H1 (cell line): ENCODE measurements at places on chromosomes 1 and 21.

- no peak overlapping the region for H3K27ac ChIP-seq
- H3K36me3 ChIP-seq = no peaks in the 10 kb centered on the region
- no peak for DNase-seq
- H3K4me3 ChIP-seq = no peak overlapping the region
- H3K27me3 ChIP-seq = no peaks in the 10 kb centered on the region
- H3K4me1 ChIP-seq = peaks cover 5% of the 10 kb centered on the region
Observed at GRCh38 chr1:84972377-84972987, 24.4 kb downstream of the MCOLN2 start.

DNA sequence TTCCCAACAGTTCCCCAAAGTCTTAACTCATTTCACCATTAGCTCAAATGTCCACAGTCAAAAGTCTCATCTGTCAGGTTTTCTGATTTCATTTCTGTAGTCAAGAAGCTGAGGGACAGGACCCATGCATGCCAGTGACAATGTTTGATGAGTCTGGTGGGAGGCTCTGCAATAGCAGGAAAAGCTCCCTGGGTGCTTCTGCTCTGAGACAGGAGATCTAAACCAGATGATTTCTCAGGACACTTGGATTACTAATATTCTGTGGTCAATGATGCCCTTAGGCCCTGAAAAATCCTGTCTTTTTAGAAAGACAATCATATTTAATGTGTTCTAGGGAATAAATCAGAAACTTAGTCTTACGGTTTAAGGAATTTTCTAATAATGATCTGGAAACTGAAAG lies 56.4 kb downstream of the PCBP3 start:
- H3K27ac ChIP-seq = no peak overlapping the region
- no peak overlapping the region for H3K4me3 ChIP-seq
- DNase-seq = no peak
- no peaks in the 10 kb centered on the region for H3K4me1 ChIP-seq
- no peaks in the 10 kb centered on the region for H3K27me3 ChIP-seq

- H3K4me1 ChIP-seq = no peaks in the 10 kb centered on the region
- H3K36me3 ChIP-seq = no peaks in the 10 kb centered on the region
- no peak for DNase-seq
- H3K27ac ChIP-seq = no peak overlapping the region
- H3K27me3 ChIP-seq = no peaks in the 10 kb centered on the region
- no peak overlapping the region for H3K4me3 ChIP-seq
Observed at GRCh38 chr1:91440847-91441246, 36.2 kb upstream of the HFM1 start.

DNA sequence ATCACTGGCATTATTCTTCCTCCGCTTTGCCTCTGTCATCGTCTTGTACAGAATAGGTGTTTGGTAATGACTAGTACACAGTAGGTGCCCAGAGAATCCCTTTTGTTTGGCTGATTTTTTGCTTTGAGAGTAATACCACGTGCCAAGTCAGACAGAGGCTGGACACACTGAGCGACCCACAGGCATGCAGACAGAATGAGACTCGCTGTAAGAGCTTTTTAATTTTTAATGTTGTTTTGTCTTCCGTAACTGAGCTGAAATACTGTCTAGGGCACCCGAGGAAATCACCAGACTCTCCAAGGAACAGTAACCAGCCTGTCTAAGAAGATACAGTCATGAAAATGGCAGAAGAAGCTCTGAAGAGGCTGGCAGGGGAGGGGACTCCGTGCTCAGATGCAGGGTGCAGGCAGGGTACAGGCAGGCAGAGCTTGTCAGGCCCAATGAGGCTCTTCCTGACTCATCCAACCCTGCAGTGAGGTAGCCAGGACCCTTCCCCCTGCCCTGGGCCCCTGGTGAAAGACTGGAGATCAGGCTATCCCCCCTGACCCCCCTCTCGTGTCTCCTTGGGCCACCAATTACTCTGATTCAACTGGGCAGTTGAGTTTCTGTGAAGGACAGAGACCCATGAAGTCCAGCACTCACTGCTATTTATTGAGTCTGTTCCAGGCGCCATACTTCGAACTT lies 60.1 kb upstream of the ECE1 start:
- no peaks in the 10 kb centered on the region for H3K36me3 ChIP-seq
- H3K4me3 ChIP-seq = no peak overlapping the region
- H3K27me3 ChIP-seq = peaks cover 3% of the 10 kb centered on the region; the same call in 1 of the 2 replicates
- no peak overlapping the region for H3K27ac ChIP-seq
- no peak for DNase-seq
- H3K4me1 ChIP-seq = peaks cover 4% of the 10 kb centered on the region

GRCh38 chr1:58996341-58997059 lies 212.7 kb upstream of the JUN start:
- no peak for DNase-seq
- H3K36me3 ChIP-seq = no peaks in the 10 kb centered on the region
- H3K4me1 ChIP-seq = no peaks in the 10 kb centered on the region
- no peaks in the 10 kb centered on the region for H3K27me3 ChIP-seq
- no peak overlapping the region for H3K27ac ChIP-seq
- no peak overlapping the region for H3K4me3 ChIP-seq

DNA sequence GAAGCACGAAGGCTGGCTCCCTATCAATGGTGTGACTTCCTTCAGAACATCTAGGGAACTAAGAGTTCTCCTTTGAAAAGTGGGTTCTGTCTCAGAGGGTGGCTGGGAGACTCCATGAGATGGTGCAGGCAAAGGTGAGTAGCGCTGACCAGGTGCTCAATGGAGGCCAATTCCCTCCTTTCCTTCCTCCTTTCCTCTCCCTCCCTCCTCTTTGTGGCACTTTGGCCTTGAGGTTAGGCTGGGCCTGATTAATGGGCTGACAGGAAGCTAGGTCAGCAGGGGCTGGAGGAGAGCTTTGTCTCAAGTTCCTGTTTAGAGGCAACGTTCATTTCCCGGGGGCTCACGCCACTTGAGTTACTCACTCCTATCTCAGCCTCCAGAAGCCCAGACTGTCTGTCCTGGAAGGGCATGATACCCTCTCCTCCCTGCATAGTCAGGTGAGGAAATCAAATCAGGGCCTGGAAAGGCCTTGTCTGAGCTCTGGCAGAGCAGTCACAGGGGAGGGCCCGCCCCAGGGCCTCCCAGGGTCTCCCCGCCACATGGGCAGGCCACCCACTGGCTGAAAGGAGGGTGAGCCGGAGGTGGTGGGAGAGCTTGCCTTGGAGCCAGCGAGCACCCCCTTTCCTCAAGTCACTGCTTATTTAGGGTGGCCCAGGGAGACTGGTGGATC lies 58.4 kb upstream of the SSBP3 start:
- H3K36me3 ChIP-seq = no peaks in the 10 kb centered on the region
- no peaks in the 10 kb centered on the region for H3K27me3 ChIP-seq

DNA sequence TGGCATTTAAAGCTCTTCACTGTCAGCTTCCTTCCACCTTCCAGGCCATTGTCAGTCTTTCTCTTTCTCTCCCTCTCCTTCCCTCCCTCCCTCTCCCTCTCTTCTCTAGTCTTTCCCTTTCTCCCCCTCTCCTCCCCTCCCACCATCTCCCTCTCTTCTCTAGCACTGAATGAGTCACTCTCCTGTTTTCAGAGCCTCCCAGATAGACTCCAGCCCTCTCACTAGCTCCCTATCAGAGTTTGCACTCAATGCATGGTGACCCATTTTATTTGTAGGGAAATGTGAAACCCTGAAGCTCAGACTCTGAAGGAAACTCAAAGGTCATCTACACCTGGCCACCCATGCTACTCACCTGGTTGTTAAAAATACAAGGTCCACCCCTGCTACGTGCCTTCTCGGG lies 4.4 kb upstream of the MATN1 start:
- no peak overlapping the region for H3K4me3 ChIP-seq
- no peak overlapping the region for H3K27ac ChIP-seq
- no peaks in the 10 kb centered on the region for H3K36me3 ChIP-seq
- no peak for DNase-seq

GRCh38 chr21:14452727-14453241 lies 69.8 kb upstream of the HSPA13 start:
- no peak for DNase-seq
- H3K36me3 ChIP-seq = no peaks in the 10 kb centered on the region
- H3K4me3 ChIP-seq = no peak overlapping the region
- no peaks in the 10 kb centered on the region for H3K4me1 ChIP-seq
- no peaks in the 10 kb centered on the region for H3K27me3 ChIP-seq
- H3K27ac ChIP-seq = no peak overlapping the region

DNA sequence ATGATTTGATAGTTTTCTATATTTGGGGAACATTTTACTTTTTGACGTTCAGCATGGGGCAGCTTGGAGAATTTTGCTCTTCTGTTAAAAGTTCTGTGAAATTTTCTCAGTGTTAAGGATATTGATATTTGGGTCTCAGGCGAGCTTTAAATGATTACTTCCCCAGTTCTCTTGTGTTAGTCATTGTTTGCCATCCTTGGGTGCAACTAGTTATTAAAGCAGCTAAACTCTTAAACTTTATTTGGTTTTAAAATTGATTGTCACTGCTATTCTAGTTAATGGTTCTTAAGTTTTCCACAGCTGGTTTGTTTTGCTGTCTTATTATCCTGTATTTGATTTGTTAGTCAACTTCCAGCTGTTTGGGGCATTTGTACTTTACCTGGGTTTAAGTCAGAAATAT lies 9.0 kb downstream of the COG2 start:
- no peaks in the 10 kb centered on the region for H3K27me3 ChIP-seq
- H3K4me3 ChIP-seq = no peak overlapping the region
- H3K36me3 ChIP-seq = peaks cover 2% of the 10 kb centered on the region; the same call in 1 of the 2 replicates
- H3K4me1 ChIP-seq = no peaks in the 10 kb centered on the region

- DNase-seq = no peak
- no peaks in the 10 kb centered on the region for H3K36me3 ChIP-seq
- H3K27me3 ChIP-seq = no peaks in the 10 kb centered on the region
- no peaks in the 10 kb centered on the region for H3K4me1 ChIP-seq
Observed at GRCh38 chr1:217322834-217323233, 308.1 kb downstream of the GPATCH2 start.

DNA sequence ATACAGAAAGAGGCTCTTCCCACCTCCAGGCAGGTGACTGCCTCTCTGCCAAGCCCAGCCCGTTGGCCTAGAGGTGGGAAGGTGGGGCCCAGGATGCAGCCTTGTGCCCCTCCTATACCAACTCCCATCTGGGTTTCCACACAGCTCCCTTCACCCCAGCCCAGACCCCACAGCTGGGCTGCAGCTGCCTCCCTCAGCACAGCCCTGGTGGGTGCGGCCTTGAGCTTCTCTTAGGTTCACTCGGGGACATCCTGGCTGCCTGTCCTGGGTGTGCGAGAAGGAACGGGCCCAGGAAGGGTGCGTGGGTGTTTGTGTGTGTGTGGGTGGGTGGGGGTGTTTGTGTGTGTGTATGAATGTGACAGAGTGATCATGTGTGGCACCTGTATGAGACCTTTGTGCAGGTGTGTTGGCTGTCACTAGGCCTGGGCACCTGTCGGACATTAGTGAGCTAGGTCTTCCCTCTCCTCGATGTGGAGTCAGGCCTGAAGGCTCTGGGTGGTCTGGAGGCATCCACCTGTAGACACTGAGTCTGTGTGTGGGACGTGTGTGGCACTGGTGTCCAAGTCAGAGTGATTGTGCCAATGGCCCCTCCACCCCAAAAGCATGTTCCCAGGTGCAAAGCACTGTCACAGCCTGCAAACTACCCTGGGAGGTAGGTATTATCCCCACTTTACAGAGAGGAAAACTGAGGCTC lies 30.7 kb downstream of the FOXO6 start:
- no peak overlapping the region for H3K27ac ChIP-seq
- no peak overlapping the region for H3K4me3 ChIP-seq
- H3K4me1 ChIP-seq = peaks cover 43% of the 10 kb centered on the region
- DNase-seq = no peak
- H3K36me3 ChIP-seq = no peaks in the 10 kb centered on the region

- no peak for DNase-seq
- H3K36me3 ChIP-seq = no peaks in the 10 kb centered on the region
- no peak overlapping the region for H3K27ac ChIP-seq
- H3K4me1 ChIP-seq = no peaks in the 10 kb centered on the region
Observed at GRCh38 chr1:79507770-79508169, 501.2 kb upstream of the ADGRL4 start.

- no peak overlapping the region for H3K4me3 ChIP-seq
- H3K36me3 ChIP-seq = no peaks in the 10 kb centered on the region
- no peak overlapping the region for H3K27ac ChIP-seq
- H3K4me1 ChIP-seq = no peaks in the 10 kb centered on the region
- no peak for DNase-seq
Observed at GRCh38 chr1:58893257-58893869, 109.5 kb upstream of the JUN start.

DNA sequence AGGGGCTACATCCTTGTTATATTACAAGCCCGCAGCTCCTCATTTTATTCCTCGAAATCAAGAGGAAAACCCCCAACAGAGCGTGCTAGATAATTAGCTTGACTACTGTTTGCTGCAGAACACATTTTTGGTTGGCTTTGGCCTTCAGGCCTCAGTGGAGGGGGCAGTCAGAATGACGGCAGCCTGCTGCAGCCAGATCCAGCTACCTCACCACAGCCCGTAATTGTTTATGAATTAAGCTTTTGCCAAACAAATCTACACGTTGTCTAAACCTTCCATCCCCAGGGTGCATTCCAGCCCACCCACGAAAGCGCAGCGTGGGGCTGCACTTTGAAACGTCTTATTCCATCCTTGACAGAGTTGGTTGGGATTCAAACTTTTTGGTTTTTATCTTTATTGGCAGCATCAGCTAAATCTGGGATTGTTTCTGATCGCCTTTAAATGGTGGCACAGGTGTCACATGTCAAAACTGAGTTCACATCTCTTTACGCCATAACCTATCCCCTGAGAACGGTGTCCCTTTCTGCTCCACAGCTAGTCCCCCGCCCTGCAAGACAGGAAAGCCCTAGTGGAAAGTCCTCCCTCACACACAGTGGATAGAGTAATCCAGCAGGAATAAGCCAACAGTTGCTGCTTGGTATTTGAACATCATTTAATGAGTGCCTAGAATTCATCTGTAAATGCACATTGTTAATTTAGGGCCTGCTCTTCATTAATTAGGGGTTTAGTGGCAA lies 195.5 kb downstream of the LMO4 start:
- no peaks in the 10 kb centered on the region for H3K27me3 ChIP-seq
- DNase-seq = no peak
- H3K4me1 ChIP-seq = no peaks in the 10 kb centered on the region; the same call in 1 of the 2 replicates
- H3K27ac ChIP-seq = no peak overlapping the region

GRCh38 chr1:28147264-28148094 lies 29.0 kb downstream of the PTAFR start:
- H3K4me1 ChIP-seq = no peaks in the 10 kb centered on the region
- H3K4me3 ChIP-seq = no peak overlapping the region
- H3K27me3 ChIP-seq = no peaks in the 10 kb centered on the region
- no peak for DNase-seq
- H3K27ac ChIP-seq = peak overlapping the region; percentile 26; the same call in 1 of the 2 replicates
- H3K36me3 ChIP-seq = no peaks in the 10 kb centered on the region

DNA sequence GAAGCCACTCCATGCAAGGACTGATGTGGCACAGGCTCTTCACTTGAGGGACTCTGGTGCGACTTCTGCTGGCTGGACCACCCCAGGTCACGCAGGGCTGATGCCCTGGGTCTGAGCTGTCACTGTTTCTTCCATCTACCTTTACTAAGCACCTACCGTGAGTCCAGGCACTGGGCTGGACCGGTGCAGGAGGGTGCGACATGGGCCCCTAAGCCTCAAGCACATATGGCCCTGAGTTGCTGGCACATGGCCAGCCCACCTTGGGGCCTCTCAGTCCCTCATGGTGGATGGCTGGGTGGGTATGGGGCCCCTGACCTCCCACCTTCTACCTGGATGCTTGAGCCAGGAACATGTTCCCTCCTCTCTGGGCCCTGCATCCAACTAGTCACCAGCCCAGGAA lies 76.0 kb downstream of the DMRTB1 start:
- H3K36me3 ChIP-seq = no peaks in the 10 kb centered on the region
- H3K4me1 ChIP-seq = no peaks in the 10 kb centered on the region
- H3K4me3 ChIP-seq = no peak overlapping the region
- H3K27ac ChIP-seq = no peak overlapping the region
- DNase-seq = no peak
